ENCODE measurements at places on chromosomes 4 and X.

DNA sequence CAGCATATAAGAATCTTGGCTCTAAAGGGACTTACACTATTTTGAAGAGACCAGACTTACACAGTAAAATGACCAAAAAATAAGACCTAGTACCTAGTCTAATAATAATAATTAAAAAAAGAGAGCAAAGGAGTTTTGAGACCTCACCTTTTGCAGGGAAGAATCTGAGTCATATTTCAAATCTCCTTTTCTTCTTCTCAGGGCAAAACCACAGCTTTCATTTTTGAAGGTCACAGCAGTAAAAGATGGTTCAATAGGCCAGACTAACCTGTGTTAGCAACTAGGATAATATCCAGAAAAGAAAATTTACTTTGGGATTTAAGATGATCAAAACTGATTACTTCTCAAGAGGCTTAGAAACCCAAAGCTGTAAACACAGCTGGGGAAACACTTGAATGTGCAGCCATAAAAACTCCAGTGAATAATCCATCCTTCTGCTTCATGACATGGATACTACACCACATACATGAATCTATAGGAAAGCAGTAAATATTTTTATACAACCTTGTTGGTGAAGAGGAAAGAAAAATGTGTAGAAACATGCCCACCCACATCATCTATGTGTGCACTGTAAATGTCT, 25.9 kb upstream of the LNX1 start:
- DNase-seq, result no peak

DNA sequence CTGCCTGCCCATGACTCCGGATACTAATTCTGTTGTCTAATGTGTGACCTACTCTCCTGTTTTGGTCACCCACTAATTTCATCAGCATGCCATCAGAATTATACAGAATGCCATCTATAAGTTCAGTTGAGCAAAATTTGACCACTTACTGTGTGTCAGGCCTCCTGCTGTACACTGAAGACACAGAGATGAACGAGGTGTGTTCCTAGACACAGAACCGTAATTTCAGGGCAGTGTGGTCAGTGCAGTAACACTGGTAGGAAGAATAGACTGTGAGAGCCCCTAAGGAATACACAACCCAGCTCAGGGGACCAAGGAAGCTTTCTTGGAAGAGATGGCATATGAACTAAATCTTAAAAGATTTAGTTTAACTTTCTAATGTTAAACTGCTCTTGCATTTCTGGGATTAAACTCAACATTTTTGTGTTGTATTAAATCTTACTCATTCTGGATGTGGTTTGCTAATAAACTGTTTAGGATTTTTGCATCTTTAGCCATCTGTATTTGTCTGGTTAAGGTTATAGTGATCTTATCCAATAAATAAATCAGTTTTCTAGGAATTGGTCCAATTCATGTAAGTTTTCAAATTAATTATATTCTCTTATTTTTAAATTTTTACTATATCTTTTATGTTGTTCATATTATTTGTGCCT, 34.3 kb downstream of the KANTR start:
- DNase-seq, result no peak

- DNase-seq, result no peak
Measured at GRCh38 chrX:49167740-49168108, 4.0 kb upstream of the PLP2 start.

DNA sequence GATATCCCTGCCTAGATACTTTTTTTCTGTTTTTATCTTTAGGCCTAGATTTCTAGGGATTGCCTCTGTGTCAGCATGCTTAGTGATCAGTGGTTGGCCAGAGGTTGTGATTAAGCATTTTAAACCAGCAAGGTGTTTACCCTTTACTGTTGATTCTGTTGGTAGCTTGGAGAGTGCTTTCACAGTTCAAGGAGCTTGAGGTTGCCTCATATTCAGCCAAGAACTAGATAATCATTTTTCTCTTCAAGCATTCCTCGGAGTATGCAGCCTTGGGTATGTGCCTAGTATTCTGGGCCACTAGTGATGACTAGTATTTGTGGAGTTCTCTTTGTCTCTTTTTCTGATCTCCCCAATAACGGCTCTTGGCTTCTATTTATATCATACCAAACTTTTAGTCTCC, 20.4 kb downstream of the APOOL start:
- DNase-seq, result no peak

DNA sequence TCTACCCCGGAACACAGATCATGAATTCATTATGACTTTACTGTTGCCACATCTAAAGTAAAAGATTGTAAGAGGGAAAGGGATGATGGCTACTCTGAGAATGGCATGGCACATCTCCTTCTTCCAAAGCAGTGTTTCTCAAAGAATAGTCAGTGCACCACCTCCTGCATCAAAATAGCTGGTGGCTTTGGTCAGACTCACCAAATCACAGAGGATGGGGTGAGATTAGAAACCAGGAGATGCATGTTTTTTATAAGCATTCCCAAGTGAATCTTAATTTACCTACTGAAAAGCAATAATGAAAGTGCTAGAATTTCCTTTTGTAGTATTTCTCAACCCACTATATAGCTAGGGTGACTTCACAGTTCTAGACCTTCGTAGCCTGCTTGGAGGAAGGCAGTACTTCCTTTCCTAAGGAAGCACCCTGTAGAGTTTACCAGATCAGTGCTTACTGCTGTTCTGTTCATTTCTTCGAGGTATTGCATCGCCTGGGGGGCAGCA, 340.8 kb upstream of the KLF3 start:
- DNase-seq, result no peak

GRCh38 chr4:177322266-177322665, 12.6 kb downstream of the NEIL3 start:
- no peak for DNase-seq

DNA sequence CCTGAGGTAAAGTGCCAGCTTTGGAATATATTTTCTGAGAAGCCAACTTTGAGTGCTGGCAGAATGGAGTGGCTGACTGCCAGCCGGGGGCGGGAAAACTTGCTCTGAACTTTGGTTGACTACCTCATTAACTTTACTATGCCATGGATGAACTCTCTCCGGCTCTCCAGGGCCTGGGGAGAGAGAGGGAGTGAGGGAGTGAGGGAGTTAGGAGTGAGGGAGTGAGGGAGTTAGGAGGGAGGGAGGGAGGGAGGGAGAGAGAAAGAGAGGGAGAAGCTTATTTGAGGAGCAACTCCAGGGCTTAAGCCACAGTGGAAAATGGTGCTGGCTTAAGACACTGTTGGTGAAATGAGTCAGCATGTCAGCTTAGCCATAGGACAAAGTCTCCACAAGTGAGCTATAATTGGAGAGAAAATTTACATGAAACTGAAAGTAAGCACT, 280.9 kb upstream of the RPS6KA3 start:
- no peak for DNase-seq

- no peak for DNase-seq
Measured at GRCh38 chr4:172897046-172897445, 271.6 kb upstream of the GALNT7 start.

DNA sequence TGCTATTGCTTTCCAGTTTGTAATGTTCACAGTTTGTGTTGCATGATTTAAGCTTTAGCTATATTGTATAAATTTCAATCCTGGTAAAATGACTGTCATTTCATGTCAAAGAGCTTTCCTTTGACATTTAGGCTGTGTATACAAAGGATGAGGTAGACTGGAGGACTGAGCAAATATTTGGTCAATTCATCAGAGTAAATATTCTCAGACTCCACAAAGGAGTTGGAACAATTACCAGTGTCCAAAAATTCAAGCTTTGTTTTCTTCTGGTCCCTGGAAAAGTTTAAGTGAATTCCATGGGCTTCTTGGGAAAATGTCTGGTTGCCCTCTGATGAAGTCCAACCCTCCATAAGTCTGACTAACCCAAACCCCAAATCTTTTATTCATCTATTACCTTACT, 682.4 kb downstream of the DACH2 start:
- no peak for DNase-seq
